ENCODE measurements at places on chromosomes 1 and 21. TPM values are rescaled to one million over a fixed set of nuclear protein-coding genes. Genes with fewer than 3 reads are reported as not detected.

Gene RGS13
- total RNA-seq: 1.5 TPM

DNA sequence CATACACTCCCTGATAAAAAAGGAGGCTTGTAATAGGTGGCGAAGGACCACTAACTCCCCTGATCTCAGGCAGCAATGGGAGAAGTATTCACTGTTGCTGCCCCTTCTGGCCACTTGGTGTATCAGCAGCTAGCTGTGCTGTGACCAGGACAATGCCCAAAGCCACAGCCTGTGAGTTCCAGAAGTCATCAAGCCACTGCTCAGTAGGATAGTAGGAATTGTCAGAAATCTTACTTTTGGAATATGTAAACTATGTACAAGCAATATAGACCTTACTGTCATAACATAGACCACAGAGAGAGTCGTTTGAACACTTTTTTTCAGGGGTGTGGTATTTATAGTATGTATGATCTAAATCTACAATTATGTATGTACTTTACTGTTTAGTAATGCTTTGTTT lies 248.3 kb upstream of the CAMK1G start:
- no peak for DNase-seq

- DNase-seq: no peak
Measured at GRCh38 chr1:29396438-29397255, 160.3 kb downstream of the PTPRU start.

- DNase-seq: no peak
Measured at GRCh38 chr1:47452426-47452825, 14.6 kb downstream of the FOXD2 start.
